ENCODE measurements at places on chromosomes 16 and 17.
A peak's percentile ranks its signal among the peaks of the same experiment; 100 is the strongest.

- no peak for DNase-seq
These were observed 172.2 kb downstream of the SEC14L1 start for GRCh38 chr17:77312786-77313599.

DNA sequence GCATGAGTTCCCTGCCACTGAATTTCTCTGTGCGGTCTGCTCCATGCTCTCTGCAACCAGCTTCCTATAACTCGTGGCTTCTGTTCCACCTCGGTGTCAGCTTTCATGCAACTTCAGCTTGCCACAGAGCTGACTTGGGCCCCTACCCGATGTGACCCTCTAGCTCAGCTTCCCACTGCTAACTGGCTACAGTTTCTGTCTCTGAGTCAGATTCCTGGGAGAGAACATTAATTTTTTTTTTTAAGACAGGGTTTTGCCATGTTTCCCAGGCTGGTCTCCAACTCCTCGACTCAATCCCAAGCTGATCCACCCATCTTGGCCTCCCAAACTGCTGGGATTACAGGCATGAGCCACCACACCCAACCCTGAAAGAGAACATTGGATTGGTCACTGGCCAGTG, 35.5 kb upstream of the PSMD7 start:
- no peak for DNase-seq

- no peak for DNase-seq
These were observed 1.2 kb upstream of the FOXF1 start for GRCh38 chr16:86508947-86509758.

- no peak for DNase-seq
These were observed 37.0 kb upstream of the PEMT start for GRCh38 chr17:17628388-17629008.

DNA sequence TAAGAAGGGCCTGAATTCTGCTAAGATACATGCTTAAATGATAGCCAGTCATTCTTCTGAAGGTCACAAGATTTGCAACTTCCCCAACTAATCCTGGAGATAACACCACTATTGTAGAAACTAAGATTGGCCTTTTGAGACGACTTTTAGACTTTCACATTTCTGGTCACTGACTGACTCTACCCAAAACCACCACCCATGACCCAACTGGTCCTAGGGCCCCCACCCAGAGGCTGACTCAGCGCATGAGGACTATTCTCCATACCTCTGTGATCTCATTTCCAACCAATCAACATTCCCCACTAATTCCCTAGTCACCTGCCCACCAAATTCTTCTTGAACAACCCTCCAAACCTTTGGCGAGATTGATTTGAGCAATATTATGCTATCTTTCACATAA, 1299.0 kb downstream of the CDH11 start:
- no peak for DNase-seq

- no peak for DNase-seq
These were observed 114.8 kb upstream of the XYLT1 start for GRCh38 chr16:17585449-17586074.

DNA sequence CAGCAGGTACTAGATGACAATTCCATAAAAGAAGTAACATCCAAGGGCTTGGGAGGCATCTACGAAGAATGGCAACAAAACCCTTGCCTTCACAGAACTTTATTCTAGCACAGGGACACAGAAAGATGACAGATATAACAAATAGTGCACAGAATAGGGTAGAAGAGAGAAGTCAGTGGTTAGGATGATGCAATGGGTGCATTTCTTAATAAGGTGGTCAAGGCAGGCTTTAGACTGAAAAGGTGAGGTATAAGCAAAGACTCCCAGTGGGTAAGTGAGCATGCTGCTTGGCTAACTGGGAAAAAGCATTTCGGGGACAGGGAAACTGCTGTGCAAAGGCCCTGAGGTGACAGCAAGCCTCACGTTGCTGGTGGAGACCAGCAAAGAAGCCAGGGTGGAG, 175.9 kb downstream of the XYLT1 start:
- DNase-seq, result no peak

GRCh38 chr16:14121142-14121541, 50.0 kb downstream of the MRTFB start:
- no peak for DNase-seq

- DNase-seq, result no peak
These were observed 28.3 kb upstream of the ZNF469 start for GRCh38 chr16:88354229-88355092.

DNA sequence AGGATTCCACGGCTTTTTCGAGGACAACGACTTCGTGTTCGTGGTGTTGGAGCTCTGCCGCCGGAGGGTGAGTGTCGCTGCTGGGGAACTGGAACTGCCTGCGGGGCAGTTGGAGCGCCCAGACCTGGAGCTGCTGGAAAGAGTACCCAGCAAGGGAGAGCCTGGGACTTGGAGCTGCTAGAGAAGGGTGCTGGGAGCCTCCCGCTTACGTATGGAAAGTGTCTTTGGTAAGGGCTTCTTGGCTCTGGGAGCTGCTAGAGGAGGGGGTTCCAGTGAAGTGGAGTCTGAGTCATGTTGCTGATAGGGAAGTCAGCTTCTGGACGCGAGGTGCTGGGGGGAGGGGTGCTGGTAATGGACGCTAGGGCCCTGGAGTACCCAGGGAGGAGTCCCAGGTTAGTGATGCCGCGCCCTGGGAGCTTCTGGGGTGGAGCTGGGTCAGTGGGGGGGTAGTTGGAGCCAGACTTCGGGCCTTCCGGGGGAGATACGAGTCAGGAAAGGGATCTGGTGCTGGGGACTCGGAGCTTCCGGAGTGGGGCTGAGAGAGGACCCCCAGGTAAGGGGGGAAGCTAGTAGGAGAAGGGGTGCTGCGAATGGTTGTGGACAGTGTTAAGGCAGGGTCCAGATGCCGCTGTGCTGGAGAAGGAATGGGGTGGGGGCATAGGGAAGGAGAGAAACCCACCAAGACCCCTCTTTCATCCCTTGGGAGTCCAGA, 741 bp downstream of the PLK1 start:
- no peak for DNase-seq

- no peak for DNase-seq
These were observed 52.7 kb upstream of the LHX1 start for GRCh38 chr17:36884495-36885152.

DNA sequence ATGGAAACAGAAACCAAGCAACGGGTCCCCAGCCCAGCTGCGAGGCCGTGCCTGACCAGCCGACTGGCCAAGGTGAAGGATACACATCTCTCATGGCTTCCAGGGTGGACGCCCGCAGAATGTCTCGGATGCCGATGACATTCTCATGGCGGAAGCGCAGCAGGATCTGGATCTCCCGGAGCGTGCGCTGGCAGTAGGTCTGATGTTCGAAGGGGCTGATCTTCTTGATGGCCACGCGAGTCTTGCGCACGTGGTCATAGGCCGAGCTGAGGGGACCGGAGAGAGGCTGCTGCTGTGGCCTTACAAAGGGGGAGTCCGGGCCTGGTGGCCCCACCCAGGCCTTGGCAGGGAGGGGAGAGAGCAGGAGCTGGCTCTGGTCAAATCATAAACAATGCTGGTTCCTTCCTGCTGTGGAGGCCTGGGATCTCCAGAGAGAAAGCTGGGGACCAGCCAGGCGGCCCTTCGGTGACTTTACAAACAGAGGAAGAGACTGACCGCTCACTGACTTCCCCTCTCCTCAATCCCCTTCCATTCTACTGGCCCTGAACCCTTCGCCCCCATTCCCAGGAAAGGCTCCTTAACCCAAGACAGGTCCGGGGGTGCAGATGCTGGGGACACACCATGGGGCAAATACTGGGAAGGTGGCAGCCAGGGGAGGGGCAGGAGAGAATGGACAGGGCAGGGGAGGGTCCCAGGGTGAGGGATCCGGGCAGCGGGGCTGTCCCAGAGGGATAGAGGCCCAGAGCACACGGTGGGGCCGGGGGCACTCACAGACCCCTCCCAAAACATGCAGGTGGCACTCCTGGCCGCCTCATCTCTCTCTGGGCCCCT, 1.1 kb downstream of the MAPK3 start:
- DNase-seq, result no peak

DNA sequence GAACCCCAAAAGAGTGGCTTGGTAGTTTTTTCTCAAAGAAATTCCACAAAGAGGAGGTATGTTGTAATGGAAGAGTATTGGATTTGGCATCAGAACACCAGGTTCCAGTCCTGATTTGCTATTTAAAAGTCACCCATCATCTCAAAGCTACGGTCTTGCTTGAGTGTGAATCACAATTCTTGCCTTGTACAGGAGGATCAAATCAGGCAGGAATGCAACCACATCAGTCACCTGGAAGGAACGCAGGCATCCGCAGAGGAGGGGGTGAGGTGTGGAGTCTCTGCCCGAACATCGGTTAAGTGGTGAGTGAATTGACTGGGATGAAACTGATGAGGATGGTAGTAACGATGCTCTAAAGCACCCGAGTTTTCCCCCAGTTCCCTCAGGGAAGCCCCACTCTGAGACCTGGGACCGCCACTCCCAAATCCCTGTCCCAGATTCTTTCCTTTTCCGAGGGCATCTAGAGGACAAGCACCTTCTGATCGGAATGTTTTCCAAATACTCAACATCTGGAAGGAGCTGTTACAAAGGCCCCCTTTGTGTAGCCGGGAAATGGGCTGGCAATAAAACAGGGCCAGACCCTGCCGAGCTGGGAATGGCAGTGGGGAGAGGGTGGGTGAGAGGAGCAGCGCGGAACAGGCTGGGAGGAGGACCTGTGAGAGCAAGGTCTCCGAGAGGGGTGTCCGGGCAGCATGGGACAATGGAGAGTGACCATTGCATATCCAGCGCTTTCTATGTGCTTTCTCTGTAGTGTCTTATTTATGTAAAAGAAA, 469.6 kb downstream of the SLC39A11 start:
- DNase-seq, result no peak

GRCh38 chr16:82960918-82961317, 334.1 kb downstream of the CDH13 start:
- DNase-seq, result no peak

- DNase-seq, result no peak
These were observed 29.7 kb downstream of the CDK5R1 start for GRCh38 chr17:32516450-32516849.

DNA sequence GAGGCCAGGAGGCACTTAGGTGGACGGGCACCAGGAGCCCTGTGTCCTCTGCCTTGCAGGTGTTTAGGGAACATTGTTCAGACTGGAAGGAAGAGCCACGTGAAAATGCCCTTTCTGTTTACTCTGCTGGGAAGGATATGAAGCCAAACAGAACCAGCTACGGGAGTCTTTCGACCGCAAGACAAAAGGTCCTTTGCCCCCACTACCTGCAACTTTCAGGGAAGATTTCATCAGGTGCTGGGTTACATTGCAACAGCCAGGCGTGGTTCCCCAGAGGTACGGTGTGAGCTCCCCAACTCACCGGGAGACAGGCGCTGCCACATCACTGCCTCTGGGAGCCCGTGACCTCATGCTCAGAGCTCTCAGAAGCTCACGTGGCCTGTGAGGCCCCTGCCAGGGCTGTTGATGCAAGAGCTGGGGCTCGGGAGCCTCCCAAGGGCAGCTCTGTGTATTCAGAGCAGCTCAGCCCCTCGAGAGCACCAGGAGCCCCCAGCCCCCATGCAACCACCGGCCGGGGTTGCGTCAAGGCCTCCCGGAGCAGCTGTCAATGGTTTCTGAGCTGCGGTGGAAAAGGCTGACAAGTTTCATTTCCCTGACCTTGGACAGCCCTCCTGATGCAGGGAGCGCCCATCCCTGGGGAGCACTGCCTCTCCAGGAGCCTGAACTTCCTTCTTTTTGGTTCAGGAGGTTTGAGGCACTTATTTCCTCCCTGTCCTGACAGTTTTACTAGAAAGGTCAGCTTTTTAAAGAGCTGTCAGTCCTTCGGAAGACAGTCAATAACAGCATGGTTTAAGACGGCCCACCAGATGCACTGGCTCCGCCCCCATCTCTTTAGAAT, 42.1 kb downstream of the TBC1D16 start:
- peak; percentile 90 for DNase-seq

GRCh38 chr17:34171245-34171818, 83.8 kb upstream of the CCL2 start:
- no peak for DNase-seq

- no peak for DNase-seq
These were observed 2.8 kb upstream of the NTN3 start for GRCh38 chr16:2468233-2468724.

GRCh38 chr16:53080345-53081031, 25.7 kb downstream of the CHD9 start:
- no peak for DNase-seq

DNA sequence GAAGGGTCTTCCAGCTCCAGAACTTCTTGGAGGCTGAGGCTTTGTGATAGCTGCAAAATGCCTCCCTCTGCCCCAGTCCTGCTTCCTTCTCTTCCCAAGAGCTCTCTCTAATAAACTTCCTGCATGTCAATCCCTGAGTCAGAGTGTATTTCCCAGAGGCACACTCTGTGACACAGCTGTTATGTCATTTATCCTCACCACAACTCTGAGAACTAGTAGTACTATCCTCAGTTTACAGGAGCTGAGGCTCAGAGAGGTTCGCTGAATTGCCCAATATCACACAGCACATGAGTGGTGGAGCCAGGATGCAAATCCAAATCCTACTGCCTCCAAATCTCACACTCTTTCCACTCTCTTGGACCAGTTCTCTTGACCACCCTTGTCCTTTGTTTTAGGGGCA, 20.0 kb downstream of the UNC45B start:
- DNase-seq, result no peak

DNA sequence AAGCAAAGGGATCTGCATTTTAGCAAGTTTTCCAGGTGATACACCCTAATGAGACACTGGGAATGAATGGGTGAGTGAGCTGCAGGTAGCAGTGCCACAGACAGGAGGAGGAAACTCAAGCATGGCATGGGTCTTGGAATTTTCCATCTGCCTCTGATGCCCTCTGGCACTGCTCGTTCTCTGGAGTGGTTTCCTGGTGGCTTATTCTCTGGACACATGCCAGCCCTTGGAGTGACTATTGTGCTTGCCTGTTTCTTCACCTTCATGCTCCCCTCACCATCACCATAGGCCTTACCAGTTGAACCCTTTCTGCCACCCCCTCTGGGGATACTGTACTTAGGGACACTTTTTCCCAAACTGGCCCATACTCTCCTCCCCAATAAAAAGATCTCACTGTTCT, 1.6 kb downstream of the COASY start:
- no peak for DNase-seq

- peak; percentile 48 for DNase-seq
These were observed 128.9 kb upstream of the RCVRN start for GRCh38 chr17:10033959-10034358.

- DNase-seq, result no peak
These were observed 25.4 kb downstream of the CRAMP1 start for GRCh38 chr16:1637526-1637925.

DNA sequence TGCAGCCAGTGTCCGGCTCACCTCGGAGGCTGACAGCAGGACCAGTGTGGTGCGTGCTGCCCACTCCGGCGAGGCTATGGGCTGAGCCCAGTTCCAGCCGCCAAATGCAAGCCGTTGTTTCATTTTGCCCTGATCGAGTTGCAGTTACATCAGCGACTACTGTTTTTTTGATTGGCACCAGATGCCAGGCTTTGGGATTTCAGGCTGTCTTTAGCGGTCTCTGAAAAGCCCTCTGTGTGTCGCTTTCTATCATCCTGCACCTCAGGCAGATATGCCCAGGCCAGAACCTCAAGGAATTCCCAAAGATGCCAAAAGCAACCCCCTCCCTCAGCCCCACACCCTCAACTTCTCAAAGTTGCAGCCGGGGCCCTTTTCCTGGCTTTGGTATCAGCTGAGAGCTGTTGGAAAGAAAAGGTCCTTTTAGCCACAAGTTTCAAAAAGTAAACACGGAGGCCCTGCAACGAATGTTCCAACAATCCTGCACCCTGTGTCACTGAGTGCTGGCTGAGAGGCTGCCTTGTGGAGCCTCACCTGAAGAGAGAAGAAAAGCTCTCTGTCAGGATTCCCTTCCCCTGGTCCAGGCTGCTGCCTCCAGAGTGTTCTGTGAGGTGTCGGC, 58.9 kb downstream of the WWP2 start:
- DNase-seq, result no peak

GRCh38 chr17:3011891-3012290, 51.5 kb downstream of the OR1D5 start:
- DNase-seq, result no peak

- DNase-seq, result peak; percentile 66
These were observed 14.1 kb downstream of the KRT39 start for GRCh38 chr17:40952661-40953060.
